ENCODE measurements at places on chromosomes 12 and 14.
A peak's percentile ranks its signal among the peaks of the same experiment; 100 is the strongest.

GRCh38 chr12:113724794-113725556 is 241.2 kb downstream of the RBM19 start:
- DNase-seq = no peak

DNA sequence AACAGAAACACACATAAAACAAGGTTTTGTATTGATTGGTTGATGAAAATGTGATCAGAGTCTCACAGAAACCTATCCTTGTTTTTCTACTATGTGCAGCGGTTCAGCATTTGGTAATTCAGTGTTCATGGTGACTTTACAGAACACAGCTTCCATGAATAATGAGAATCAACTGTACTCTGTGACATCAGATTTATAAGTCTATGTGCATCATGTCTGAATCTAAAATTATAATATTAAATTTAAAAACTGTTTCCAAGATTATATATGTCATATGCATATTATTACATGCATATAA is 104.3 kb downstream of the SLC16A7 start:
- no peak for DNase-seq

- DNase-seq = no peak
These were observed 559.9 kb upstream of the ATP2B1 start for GRCh38 chr12:90268574-90268973.

- DNase-seq = no peak
These were observed 18.7 kb upstream of the EPYC start for GRCh38 chr12:91023326-91024004.

DNA sequence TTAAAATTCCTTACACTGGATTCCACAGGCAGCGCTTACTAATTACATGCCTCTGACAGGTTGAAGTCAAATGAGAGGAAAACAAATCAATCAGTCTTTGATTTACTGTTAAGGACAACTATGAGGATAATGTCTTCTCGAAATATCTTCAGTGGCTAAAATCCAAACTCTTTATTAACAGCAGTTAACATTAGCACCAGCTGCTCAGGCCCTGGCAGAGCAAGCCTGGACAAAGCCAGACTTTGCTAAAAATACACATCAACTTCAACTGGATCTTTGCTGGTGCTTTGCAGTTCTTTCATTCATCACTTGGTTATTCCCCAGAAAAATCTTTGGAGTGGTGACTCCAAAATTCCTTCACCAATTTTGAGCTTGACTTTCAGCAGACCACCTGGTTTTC is 98.7 kb downstream of the HECTD4 start:
- no peak for DNase-seq

GRCh38 chr14:93964281-93964680 is 12.1 kb downstream of the ASB2 start:
- no peak for DNase-seq

DNA sequence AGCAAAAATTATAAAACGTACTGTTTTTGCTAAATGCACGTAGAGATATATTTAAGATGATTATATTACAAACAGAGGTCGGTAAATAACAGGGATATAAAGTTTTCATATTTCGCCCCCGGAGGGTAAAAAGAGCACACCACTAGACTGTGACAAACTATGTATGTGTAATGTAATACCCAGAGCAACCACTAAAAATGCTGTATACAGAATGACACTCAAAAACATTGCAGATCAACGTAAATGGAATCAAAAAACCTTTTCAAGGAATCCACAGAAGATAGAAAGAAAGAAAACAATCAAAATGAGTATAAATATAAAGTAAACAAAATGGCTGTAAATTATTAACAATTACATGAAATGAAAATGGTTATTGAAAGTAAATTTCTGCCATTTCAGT is 37.6 kb upstream of the PRB4 start:
- no peak for DNase-seq

- no peak for DNase-seq
These were observed 430.0 kb downstream of the ETNK1 start for GRCh38 chr12:23055004-23055403.

GRCh38 chr12:6960593-6961277 is 9.6 kb downstream of the PTPN6 start:
- no peak for DNase-seq

DNA sequence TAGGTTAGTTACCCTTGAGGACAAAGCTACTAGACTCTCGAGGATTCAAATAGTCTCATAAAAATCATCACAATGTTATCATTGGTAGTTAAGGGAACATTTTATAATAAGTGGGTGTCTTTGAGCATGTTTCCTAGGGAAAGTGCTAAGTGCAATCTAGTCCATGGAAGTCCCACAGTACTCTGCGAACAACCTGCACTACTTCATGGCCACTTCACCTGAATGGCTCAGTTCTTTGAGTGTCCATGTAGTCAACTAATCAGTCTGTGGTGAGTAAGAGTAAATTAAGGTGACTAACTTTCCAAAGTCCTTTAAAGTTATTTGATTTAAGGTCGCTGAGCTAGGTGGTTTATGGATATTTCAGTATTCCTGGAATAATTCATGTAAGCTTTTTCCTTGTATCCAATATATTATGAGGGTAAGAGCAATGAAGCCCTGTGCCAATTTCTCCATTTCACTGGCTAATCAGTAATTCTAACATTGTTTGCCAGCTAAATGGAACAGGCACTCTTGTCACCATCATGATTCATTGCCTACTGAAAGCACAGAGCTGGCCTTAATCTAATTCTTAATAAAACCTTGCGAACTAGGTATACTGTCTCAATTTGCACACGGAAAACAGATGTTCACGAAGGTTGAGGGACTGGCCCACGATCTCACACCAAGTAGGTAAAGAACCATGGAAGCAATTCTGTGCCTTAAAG is 495.1 kb downstream of the APAF1 start:
- DNase-seq = no peak

DNA sequence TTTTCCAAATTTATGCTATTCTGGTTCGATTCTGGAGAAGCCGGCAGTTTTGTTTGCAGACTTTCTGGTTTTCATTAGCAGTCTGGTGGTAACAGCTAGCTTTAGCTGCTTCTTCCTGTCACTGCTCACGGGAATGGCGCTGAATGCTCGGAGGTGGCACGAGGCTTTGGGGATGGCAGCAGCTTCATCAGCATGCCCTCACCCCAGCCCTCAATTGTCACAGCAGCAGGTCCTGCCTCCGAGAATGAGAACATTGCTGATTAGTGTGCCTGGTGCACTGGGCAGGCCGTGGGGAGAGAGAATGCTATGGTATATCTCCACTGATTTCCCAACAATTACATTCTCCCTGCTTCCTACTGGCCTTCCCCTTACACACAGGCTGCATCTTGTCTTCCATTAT is 73.6 kb downstream of the SAMD4A start:
- no peak for DNase-seq

DNA sequence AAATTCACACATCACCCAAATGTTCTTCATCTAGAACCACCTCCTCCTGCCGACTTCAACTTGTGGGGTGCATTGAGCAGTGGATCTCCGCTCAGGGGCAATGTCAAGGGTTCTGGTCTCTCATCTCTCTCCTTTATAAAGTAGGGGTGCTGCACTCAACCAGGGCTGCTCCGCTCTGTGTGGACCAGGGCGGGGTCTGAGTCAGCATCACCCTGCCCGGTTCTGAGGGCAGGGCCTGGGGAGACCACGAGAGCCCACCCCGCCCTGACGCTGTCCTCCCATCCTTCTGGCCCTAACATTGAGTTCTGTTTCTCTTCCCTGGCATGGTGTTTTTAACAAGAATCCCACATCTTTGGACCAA is 311.6 kb upstream of the DIO3 start:
- DNase-seq = no peak

DNA sequence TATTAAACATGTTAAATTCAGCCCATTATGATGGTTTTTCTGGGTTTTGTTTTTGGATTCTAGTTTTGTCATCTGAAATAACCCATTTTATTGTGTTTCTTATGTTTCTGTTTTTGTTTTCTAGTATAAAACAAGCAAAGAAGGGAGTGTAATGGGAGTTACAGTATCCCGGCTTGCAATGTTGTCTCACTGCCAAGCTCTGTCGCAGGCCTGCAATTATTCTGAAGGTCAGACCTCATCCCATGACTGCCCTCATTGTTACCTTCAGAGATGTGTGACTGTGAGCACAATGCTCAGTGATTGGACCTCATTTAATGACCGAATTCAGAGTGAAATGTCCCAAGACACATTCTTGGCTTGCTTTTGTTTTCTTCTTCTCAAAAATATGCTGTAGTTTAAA is 73.0 kb upstream of the ATF1 start:
- DNase-seq = peak; percentile 48

- no peak for DNase-seq
These were observed 266.7 kb downstream of the ALG10 start for GRCh38 chr12:34288963-34289345.

DNA sequence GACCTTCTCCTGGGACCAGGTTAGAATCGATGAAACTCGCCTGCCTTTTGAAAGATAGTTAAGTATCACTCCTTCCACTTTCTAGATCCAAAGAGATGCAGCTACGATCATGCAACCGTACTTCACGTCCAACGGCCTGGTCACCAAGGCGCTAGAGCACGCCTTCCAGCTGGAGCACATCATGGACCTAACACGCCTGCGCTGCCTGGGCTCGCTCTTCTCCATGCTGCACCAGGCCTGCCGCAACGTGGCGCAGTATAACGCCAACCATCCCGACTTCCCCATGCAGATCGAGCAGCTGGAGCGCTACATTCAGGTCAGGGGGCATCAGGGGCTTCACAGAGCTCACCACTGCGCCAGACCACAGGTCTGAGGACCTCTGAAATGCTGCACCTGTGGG is 51.4 kb downstream of the DYNC1H1 start:
- DNase-seq = no peak

DNA sequence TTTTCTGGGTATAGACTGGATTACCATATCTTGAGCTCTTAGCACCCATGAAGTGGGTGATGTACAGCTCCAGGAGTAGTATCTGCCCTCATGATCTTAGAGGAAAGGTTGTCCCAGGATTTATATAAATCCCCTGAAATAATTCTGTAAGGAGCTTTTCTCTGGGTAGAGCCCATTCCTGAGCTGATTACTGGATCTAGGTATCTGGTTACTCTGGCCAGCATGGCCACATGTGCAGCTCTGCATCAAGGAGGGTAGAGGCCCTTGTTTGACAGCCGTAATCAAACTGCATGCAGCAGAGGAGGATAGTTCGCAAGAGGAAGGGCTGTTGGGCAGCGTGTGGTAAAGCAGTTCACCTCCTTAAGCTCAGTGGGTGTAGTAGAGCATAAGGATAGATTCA is 8.5 kb downstream of the COX14 start:
- no peak for DNase-seq

DNA sequence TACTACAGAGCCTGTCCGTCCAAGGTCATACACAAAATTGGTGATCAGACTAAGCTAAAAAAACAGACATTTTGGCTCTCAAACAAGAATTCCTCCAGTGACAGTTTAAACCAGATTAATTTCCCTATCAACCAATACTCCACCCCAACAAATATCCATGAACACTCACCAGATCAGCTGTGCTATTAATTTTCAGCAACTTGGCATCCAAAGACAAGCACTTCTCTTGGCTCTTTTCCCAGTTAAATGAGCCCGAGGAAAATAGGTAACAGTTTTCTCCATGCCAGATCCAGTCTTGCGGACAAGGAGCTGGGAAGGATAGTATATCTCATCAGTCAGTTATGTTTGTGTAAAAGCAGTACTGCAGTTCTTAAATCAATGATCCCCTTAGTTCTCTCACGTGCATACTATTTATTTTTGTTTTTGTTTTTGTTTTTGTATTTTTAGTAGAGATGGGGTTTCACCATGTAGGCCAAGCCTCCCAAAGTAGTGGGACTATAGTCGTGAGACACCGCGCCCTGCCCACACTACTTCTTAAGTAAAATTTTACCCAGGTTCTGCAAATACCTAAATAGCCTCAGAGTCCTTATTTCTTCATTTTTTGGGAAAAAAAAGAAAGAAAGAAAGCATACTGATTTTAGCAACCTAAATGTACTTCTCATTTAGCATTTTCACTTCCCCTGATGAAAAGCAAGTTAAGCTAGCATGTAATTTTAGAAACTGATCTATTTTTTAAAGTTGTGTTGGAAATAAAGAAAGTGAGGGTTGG is 11.1 kb downstream of the OLR1 start:
- no peak for DNase-seq

- DNase-seq = no peak
These were observed 472.0 kb upstream of the TBX3 start for GRCh38 chr12:115155665-115156645.

- no peak for DNase-seq
These were observed 449.9 kb downstream of the LRIG3 start for GRCh38 chr12:58470266-58471010.

- DNase-seq = no peak
These were observed 61.7 kb upstream of the VRK1 start for GRCh38 chr14:96735526-96735925.

DNA sequence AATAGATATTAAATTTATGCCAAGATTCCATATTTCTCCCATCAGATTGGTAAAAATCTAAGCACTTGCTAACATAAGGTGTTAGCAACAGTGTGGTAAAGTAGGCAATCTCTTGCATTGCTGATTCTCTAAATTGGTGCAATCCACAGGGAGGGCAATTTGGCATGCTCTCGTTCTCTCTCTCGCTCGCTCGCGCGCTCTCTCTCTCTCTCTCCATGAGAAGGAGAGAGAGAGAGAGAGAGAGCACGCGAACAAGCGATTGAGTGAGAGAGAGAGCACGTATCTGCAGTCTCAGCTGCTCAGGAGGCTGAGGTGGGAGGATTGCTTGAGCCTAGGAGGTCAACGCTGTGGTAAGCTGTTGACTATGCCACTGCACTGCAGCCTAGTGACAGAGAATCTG is 25.9 kb downstream of the PSEN1 start:
- no peak for DNase-seq

GRCh38 chr12:6827982-6828780 is at the start of gene P3H3:
Gene P3H3, plus strand, starts transcription at chr12:6828407. Its CDS starts 34 bp downstream, at chr12:6828441.
- no peak for DNase-seq

DNA sequence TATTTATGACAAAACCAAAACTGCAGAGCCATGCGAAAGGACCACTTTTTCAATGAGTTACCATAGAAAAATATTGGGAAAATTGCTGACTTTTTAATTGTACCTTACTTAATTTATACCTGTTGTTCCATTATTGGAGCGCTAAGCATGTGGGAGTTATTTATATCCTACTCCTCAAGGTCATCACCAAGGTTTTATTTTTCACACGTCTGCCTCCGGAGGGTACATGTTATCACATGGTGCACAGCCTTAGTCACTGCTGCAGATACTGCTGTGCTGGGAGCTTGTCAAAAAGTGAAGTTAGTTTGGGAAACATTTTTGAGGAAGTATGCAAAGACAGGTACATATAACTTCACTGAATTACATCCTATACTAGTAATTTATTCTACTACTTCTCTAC is 1444.3 kb downstream of the AACS start:
- DNase-seq = no peak

GRCh38 chr14:99183311-99183710 is 88.7 kb downstream of the BCL11B start:
- no peak for DNase-seq

DNA sequence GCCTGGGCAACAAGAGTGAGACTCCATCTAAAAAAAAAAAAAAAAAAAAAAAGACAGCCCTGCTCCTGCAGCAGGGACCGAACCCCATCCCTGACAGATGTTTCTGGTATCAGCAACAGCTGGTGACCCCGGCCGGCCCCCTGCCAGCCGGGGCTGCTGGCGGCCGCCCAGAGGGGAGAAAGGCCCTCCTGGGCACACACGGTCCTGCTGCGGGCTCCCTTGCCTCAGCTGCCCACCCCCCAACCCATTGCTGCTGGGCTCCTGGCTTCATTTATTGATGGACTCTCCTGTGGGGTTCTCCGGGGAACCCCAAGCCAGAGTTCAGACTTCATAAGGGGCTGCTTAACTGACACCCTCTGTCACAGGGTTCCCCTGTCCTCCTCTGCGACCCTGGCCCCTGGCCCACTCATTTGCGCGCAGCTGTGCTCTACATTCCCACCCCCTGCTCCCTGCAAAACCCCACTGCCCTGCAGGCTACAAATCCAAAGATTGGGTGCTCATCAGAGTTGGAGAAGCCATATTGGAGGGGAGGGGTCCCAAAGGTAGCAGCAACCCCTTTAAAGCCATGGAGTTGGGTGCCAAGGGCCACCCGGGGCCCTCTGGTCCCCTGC is 103.6 kb upstream of the RTL1 start:
- DNase-seq = no peak

All from dermis microvascular lymphatic vessel endothelial cell (primary cell).